Mucosa of gallbladder (tissue), 1 donor: ENCODE measurements at places on chromosomes 7 and 10. TPM values are rescaled to one million over a fixed set of nuclear protein-coding genes. Genes with fewer than 3 reads are reported as not detected.

The MACC1 gene
- total RNA-seq, result 13.4 TPM

The DEPP1 gene
- 45.8 TPM for total RNA-seq

The WDR86 gene
- 2.9 TPM for total RNA-seq

The CNPY1 gene
- total RNA-seq, result not detected

The MEPCE gene
- 40.5 TPM for total RNA-seq

The RAB19 gene
- total RNA-seq, result 8.8 TPM

The NKX2-3 gene
- 4.4 TPM for total RNA-seq

The C7orf33 gene
- not detected for total RNA-seq

The LIPN gene
- not detected for total RNA-seq

The H2BK1 gene
- not detected for total RNA-seq

GRCh38 chr10:8404721-8405120 is 350.2 kb downstream of the GATA3 start:
- DNase-seq, result no peak

DNA sequence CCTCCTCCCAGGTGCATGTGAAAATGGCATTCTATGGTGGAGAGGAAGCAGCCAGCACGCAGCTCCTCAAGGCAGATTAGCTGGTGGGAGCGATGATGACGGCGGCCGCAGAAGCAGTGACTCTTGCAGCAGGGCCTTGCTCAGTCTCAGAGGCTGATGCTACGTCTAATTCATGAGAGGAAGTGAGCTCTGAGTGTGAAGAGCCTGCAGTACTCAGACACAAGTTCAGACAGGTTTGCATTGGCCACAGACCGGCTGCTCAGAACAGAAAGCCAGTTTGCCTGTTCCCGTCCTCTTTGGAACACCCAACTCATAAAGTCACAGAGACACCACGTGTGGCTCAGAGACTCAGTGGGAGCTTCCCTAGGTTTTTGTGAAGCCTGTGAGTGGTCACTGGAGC is 136.5 kb downstream of the ADARB2 start:
- no peak for DNase-seq

GRCh38 chr7:68984306-68984705 is 614.0 kb upstream of the AUTS2 start:
- DNase-seq, result no peak

GRCh38 chr10:73591935-73592699 is 975 bp upstream of the USP54 start:
- peak; percentile 87 for DNase-seq

GRCh38 chr7:47191316-47191715 is 390.6 kb downstream of the TNS3 start:
- DNase-seq, result no peak

DNA sequence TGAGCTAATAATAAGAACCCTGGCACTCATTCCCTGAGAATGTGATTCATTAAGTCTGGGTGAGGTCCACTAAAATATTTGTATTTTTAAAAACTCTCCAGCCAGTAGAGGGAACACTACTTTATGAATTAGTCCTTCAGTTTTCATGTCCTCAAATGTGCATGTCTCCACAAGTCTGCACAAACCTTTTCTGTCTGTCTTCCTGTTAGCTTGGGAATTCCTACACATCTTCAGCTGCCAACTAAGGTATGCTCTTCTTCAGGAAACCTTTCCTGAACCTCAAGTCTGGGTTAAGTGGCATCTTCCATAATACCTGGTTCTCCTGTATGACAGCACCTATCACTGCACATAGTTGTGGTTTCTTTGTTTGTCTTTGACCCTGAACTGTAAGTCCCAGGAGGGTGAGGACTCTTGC is 119.6 kb upstream of the MKX start:
- no peak for DNase-seq

DNA sequence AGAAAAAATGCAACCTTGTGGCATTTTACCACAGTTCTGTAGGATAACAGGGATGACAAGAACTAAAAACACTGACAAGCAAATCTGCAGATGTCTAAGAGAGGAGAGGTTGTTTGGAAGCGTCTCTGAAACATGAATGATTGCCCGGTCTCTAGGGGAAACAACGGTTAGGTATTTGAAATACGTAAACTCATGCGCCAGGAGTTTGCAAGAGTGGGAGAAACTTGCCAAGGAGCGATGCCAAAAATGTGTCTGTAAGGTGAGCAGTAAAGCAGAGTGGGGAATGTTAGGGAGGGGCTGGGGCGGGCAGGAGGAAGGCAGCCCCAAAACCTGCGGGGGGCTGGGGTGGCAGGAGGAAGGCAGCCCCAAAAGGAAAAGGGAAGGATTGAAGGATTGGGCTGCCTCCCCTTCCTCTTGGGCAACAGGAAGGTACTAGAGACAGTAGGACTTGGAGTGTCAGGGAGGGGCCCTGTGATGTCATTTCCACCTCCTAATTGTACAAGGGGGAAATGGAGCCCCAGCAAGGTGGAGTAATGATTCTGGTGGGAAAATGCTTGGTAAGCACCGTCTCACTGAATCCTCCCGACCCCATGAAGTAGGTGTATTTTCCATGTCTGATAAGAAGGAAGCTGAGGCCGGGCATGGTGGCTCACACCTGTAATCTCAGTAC is 33.2 kb upstream of the PLEKHA1 start:
- DNase-seq, result no peak

- DNase-seq, result no peak
Observed at GRCh38 chr7:140898786-140899536, 25.8 kb downstream of the BRAF start.

GRCh38 chr10:29615195-29615594 is 19.6 kb downstream of the SVIL start:
- DNase-seq, result no peak

DNA sequence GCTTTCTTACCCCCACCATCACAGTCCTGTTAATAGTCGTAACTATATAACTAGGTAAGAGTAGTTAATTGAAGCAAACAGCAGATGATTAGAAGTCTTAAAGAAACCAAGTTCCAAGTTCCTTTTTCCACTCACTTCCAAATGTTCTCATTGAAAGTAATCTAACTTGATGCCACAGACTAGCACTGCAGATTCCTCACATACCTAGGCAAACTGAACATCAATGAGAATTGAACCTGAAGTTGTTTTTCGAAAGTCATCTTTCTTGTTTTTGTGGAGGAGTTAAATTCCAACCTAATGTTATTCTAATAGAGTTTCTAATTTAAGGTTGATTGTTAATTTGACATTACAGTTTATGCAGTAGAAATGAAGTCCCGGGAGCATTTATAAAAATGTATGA is 5.5 kb downstream of the PRKG1 start:
- DNase-seq, result no peak

- DNase-seq, result no peak
Observed at GRCh38 chr7:73909051-73909941, 48.3 kb downstream of the TMEM270 start.

DNA sequence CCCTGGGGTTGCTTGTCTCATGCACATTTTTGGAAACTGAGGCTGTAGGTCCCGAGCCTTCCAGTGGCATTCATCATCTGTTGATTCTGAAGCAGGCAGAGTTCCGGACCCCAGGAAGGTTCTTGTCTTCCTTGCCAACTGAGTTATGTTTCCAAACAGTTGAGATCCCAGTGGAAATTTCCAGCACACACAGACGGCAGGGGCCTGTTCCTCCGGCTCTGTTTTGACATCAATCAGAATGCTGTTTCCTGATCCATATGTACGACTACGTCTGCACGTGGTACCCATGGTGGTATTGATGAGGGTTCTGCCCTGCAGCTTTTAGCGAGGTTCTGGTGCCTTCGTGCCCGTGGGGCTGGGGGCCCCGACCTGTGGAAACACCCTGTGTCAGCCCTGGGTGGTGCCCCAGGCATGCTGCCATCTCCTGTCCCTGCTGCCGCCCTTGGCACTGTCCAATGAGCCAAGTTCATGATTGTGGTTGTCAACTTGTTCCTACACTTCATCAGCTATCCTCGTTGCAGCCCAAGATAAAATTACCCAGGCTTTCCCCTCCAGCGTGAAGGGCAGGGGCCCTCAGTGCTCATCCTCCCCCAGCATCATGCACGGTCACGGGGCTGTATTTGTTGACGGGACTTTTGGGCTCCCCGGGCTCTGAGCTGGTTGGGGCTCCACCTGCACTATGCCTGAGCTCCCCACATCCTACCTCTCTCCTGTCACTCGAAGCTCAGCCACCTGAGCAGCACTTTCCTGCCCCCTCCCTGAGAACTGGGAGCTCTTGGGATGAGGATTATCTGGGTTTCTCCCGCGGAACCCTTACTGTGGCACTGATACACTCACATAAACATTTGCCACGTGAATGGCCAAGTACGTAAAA is 7.8 kb upstream of the DPYSL4 start:
- DNase-seq, result no peak

GRCh38 chr10:108753326-108753725 is 1170.0 kb downstream of the XPNPEP1 start:
- no peak for DNase-seq

DNA sequence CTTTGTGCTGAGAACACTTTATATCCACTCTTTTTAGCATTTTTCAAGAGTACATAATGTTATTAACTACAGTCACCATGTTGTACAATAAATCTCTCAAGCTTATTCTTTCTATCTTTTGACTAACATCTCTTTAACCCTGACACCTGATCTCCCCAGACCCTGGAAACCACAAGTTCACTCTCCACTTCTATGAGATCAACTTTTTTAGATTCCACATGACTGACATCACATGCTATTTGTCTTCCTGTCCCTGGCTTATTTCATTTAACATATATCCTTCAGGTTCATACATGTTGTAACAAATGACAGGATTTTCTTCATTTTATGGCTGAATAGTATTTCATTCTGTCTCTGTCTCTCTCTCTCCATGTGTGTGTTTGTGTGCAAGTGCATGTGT is 15.5 kb downstream of the SLC13A1 start:
- no peak for DNase-seq

- no peak for DNase-seq
Observed at GRCh38 chr10:32556783-32557395, 110.9 kb downstream of the CCDC7 start.

- DNase-seq, result no peak
Observed at GRCh38 chr10:46540412-46541016, 15.9 kb downstream of the GPRIN2 start.

DNA sequence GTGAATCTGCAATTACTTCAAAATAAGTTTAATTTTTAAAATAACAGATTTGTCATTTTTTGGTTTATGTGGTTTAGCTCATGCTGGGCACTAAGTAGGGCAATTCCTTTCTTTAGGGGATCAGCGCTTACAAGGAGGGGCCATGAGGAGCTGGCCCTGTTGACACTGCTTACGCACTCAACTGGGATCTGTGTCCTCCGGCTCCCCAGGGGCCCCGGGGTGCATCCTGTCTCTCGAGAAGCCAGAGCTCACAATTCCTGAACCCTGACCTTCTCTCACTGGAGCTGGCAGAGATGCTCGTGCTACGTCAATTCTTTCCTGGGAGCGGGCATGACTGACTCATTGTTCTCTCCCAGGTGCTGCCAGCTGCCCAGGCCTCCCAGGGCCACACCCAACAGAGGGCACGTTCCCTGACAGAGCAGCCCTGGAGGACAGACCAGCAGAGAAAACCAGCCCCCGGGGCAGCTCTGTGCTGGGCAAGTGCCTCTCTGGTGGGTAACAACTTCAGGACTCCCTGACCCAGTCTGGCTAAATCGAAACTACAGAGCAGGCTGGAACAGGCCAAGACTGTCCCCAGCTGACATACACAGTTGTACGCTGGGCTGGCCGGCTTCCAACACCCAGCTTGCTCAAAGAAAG is 36.8 kb downstream of the CTBP2 start:
- peak; percentile 90 for DNase-seq

DNA sequence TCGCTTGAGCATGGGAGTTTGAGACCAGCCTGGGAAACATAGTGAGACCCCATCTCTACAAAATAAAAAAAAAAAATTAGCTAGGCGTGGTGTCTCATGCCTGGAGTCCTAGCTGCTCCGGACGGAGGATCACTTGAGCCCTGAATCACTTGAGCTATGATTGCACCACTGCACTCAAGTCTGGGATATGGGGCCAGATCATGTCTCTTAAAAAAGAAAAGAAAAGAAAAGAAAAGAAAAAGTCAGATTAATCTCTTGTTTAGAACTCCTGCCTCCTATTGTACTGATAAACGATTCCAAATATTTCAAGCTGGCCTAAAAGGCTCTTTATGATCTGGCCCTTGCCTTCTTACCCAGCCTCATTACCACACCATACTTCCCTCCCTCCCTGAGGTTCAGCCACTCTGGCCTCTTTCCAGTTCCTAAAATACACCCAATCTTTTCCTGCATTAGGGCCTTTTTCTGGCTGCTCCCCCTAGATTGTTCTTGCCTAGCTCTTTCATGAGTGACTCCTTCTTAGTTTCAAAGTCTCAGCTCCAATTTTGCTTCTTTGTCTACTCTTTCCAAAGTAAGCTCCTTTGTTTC is 41.7 kb downstream of the VCL start:
- DNase-seq, result no peak

- no peak for DNase-seq
Observed at GRCh38 chr10:69583106-69583505, 9.9 kb upstream of the NEUROG3 start.

DNA sequence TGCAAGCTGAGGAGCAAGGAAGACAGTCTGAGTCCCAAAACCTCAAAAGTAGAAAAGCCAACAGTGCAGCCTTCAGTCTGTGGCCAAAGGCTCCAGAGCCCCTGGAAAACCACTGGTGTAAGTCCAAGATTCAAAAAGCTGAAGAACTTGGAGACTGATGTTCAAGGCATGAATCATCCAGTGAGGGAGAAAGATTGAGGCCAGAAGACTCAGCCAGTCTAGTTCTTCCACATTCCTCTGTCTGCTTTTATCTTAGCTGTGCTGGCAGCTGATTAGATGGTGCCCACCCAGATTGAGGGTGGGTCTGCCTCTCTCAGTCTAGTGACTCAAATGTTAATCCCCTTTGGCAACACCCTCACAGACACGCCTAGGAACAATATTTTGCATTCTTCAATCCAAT is 20.1 kb upstream of the MDFIC start:
- DNase-seq, result no peak

GRCh38 chr10:24415455-24416125 is 206.7 kb downstream of the KIAA1217 start:
- DNase-seq, result peak; percentile 64
